Neural crest cell (in vitro differentiated cells): ENCODE measurements at places on chromosomes 12 and 14.

- DNase-seq: no peak
These were observed 147.2 kb upstream of the DYRK2 start for GRCh38 chr12:67501362-67501761.

GRCh38 chr12:6327229-6328041, 14.4 kb downstream of the TNFRSF1A start:
- DNase-seq: no peak

DNA sequence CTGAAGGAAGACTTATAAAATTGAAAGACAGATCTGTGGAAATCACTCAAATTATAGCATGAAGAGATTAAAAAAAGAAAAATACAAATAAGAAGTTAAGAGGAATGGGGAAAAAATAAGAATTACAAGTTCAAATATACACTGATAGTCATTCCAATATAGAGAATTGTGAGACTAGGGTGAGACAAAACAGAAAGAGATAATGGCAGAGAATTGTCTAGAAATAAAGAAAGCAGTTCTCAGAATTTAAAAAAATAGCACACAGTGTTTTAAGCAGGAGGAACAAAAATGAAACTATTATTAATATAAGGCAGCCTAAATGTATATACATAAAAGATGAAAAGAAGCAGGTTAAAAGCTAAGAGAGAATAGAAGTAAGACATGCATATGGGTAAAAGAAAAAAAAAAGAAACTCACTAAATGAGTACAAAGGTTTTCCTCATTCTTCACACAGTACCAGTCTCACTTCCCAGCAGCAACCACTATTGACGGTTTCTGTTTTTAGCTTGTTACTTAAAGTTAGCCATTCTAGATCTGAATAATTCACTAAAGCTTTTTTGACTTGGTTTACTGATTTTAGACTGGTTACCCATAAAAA, 31.1 kb downstream of the SLC38A4 start:
- DNase-seq: no peak

DNA sequence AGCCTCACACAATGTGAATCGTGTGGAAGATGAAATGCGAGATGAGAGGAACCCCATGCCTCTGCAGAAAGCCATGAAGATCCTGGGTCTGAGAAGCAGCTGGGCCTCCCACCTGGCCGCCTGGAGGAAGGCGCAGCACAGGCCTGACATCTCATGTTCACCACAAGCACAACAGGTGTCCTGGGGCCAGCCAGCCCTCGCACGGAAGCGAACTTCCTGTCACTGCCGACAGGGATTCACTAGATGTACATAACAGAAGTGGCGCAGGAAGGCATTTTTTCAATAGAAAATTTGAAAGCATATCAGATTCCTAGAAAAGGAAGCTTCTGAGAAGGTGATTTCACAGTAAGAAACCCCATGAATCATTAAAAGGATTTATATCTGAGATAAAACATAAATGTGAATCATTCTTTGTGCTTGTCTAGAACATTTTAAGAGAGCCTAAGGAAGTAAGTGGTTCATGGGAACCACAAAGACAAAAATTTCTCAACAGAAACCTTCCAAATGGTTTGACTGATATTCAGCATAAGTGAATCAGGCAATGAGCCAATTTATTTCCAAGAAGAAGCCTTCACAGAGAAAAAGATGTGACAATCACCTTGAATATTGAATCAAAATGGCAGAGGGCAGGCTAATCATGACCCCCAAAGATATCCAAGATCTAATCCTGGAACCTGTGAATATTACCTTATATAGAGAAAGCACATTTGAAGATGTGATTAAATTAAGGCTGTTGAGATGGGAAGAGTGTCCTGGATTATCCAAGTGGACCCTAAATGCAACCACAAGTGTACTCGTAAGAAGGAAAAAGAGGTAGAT, 311.9 kb downstream of the DUSP6 start:
- no peak for DNase-seq

- DNase-seq: no peak
These were observed 187.4 kb upstream of the RASSF8 start for GRCh38 chr12:25771041-25771440.

DNA sequence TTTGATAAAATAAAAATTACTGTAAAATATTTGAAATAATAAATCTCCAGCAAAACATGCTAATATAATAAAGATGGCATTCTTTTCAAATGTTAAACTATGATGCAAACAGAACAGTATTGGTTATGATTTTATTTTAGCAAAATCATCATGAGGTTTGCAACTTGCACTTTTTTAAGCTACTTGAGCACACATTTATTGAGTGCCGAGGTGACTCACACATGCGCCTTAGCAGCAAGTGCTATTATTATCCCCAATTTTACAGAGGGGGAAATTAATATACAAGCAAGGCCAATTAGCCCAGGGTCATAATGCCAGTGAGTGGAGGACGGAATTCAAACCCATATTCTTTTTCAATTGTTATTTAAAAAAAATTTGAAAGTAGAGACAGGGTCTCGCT, 7.3 kb downstream of the DYRK4 start:
- no peak for DNase-seq

DNA sequence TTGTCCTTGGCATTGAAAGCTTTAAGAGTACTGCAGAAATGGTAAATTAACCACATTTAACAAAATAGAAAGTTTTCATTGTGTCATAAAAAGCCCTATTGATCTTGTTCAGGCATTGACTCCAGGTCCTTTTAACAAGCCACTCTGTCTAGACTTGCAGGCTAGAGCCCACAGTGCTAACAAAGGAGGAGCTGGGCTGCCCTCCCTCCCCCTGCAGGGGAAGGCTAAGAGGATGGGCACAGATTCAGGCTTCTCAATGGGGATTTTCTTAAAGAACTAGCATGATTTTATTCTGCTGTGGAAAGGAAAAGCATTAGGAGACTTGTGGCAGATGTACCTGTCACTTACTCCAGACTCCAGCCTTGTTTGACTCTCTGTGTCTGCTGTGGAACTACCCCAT, 463.6 kb downstream of the NRXN3 start:
- DNase-seq: peak; percentile 12

- no peak for DNase-seq
These were observed 354.4 kb upstream of the FLRT2 start for GRCh38 chr14:85175556-85175955.

GRCh38 chr12:124774054-124774461, 89.6 kb downstream of the SCARB1 start:
- DNase-seq: no peak

DNA sequence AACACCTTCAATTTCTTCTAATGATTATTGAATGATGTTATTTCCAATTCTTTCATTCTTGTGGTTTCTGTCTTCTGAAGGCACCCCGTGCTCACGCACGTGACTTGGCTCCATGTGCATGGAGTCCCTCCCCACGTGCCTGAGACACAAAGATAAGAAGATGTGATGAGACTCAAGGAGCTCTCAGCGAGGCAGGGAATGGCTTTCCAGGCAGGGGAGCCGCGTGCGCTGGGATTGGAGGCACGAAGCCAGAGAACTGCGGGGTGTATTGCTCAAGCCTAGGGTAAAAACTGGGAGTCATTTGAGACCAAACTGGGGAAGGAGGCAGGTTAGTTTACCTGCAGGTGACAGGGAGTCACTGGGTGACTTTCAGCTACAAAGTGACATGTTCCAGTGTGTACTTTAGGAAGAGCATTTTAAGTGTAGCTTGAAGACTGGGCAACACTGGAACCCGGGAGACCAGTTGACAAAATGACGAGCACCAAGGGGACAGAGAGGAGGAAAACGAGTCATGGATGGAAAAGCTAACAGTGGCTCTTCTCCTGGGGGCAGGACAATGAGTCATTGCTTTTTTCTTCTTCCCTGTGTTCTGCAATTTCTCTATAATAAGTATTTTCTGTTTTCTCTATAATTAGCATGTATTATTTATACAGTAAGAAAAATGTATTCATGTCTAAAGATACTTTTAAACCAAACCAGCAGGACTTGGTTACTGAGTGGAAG, 311.7 kb upstream of the FKBP4 start:
- DNase-seq: no peak

DNA sequence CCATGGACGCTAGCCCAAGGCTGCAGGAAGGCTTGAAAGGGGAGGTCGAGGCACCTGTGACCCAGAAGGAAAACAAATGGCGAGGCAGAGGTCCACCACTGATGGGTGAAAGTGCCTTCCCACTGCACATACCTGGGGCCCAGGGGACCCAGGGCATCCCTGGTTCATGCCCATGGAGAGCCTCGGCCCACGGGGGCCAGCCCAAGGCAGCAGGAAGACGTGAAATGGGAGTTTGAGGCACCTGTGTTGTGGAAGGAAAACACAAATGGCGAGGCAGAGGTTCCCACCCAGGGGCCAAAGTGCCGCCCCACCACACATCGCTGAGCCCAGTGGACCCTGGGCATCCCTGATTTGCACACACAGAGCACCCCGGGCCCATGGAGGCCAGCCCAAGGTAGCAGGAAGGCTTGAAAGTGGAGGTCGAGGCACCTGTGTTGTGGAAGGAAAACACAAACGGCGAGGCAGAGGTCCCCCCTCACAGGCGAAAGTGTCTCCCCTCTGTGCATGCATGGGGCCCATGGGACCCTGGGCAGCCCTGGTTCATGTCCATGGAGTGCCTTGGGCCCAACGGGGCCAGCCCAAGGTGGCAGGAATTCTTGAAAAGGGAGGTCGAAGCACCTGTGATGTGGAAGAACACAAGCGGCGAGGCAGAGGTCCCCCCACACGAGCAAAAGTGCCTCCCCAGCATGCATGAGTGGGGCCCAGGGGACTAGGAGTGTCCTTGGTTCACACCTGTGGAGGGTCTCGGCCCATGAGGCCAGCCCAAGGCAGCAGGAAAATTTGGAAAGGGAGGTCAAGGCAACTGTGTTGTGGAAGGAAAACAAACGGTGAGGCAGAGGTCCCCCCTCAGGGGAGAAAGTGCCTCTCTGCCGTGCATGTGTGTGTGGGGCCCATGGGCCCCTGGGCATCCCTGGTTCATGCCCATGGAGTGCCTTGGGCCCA, 383.3 kb downstream of the ALG10 start:
- no peak for DNase-seq

DNA sequence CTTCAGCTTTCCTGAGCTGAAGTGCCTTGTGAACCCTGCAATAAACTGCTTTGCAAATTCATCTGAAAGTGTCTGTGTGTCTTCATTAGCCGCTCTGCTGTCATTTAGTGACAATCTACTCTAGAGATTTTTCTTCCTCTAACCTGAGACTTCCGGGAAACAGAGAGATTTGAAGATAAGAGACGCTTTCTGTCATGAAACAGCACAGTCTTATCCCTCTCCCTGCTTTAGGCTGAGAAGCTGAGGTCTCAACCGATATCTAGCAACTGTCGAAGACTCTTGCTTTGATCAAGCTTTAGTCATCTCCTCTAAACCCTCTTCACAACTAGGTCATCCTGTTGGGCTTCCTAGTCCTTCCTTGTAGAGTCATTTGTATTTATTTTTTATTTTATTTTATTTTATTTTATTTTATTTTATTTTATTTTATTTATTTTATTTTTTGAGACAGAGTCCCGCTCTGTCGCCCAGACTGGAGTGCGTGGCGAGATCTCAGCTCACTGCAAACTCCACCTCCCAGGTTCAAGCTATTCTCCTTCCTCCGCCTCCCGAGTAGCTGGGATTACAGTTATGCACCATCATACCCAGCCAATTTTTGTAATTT, 1.2 kb downstream of the RNASE2 start:
- DNase-seq: no peak

- peak; percentile 9 for DNase-seq
These were observed 380.1 kb downstream of the RAD51B start for GRCh38 chr14:68199554-68200151.

DNA sequence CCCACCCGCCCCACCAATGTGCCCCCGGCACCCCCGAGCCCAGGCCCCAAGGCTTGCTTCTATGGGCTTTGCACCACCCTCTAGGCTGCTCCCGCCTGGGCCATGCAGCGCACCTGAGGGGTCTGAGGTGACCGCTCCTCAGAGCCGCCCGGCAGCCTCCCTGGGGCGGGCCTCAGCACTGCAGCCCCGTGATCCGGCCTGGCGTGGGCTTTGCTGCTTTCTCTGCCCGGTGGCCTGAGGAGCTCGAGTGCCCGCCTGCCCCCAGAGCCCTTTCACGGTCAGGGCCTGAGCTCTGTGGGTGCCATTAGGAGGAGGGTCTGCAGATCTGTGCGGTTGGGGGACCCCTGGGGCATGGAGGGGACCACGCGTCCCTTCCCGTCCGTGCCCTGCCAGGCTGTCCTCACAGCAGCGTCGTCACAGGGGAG, 6.2 kb downstream of the MTA1 start:
- no peak for DNase-seq

GRCh38 chr12:33514893-33515292, 75.3 kb upstream of the SYT10 start:
- no peak for DNase-seq

DNA sequence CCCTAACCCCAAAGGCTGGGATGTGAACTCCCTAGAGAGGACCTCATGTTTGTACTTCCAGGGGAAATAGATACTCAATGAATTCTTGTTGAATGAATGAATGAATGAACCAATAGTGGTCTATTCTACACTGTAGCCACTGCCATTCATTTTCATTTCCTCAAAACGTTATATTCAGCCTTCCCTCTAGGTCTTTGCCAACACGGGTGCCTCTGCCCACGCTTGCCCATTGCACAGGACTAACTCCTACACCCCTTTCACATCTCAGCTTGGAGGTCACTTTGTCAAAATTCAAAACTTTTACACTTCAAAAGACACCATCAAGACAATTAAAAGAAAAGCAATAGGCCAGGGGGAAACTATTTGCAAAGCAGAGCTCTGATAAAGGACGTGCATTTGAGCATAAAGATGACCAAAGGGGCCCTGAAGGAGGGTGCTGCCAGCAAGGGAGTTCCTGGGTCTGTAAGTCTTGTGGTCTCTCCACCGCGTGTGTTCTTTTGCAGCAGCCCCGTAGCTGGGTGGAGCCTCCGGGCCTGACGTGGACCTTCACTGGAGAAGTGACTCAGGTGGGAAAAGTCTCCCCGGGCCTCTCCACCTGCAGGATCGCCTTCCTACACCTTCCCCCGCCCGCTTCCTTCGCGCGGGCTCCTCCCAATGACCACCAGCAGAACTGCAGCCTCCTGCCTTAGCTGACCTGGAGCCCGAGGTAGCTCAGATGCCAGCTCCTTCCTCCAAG, 31.5 kb downstream of the TMEM63C start:
- peak; percentile 49 for DNase-seq

DNA sequence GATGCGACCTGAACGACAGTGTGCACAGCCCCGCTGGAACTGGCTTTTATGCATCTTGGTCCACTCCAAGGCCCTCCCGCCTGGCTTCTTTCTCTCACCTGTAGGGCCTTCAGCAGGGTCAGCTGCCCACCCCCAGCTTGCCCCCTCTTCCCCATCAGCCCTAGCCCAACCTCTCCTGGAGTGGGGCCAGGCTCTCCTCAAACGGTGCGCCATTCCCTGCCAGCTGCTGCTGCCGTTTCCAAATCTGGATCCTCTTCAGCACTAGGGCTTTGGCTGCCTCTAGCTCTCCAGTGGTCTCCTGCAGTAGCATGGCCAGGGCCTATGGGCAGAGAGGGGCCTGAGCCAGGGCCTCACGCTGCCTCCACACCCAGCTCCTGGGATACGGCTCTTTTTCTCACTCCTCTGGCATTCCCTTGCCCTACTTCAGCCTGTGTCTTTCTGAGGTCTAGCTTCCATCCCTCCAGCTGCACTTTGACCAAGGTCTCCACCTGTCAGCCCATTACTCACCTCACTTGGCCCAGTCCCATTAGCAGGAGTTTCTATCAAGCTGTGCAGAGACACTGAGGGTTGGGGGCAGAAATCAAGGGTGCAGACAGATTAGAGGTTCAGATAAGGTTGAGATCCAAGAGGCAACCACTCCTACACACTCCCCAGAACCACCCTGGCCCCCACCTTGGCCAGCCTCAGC, 5.0 kb downstream of the STAT6 start:
- no peak for DNase-seq
